CD4-positive, alpha-beta T cell treated with Interleukin-21 for 1 hour (primary cell): ENCODE measurements at places on chromosomes 4 and X.

DNA sequence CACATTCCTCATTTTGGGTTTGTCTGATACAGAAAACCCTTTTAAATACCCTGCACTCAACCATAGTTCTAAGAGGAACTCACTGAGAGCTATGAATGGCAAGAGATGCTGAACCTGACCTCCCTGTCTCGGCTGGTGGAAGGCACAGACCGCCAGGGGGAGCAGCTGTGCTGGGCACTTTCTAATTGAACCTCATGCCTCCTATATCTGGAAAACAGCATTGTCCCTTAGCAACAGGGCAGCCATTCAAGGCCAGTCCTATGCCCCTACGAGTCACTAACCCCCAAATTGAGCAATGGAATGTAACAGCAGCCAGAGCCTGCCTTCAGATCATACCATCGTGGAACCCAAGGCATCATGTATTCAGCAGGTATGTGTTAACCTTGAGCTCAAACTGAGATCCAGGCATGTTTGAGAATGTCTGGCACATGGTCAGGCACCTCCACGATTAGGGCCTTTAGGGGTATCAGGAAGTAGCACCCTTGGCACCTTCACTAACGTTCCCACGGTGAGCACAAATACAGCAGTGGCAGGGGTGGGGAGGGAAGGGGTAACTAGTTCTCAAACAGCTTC is 5.1 kb downstream of the USP27X start:
- peak; percentile 56 for DNase-seq

GRCh38 chr4:109171070-109171469 is 131.4 kb downstream of the COL25A1 start:
- no peak for DNase-seq

- no peak for DNase-seq
Observed at GRCh38 chr4:5959211-5959982, 58.8 kb downstream of the C4orf50 start.

DNA sequence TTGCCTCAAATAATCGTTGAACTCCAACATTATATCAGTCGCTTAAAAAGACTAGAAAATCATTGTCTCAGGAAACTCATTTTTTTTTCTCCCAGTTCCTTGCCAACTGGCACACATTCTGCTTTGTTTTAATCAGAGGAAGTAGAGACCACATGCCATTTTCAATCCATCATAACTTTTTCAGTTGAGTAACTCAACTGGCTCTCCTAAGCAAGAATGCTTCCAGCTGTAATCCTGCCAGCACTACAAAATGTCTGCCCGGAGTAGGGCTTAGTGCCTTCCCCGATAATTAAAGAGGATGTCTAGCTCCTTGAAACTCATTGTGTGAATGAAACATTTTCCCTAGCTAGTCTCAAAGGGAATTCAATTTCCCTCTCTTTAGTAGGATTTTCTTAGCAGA is 33.0 kb downstream of the FREM3 start:
- DNase-seq: no peak

DNA sequence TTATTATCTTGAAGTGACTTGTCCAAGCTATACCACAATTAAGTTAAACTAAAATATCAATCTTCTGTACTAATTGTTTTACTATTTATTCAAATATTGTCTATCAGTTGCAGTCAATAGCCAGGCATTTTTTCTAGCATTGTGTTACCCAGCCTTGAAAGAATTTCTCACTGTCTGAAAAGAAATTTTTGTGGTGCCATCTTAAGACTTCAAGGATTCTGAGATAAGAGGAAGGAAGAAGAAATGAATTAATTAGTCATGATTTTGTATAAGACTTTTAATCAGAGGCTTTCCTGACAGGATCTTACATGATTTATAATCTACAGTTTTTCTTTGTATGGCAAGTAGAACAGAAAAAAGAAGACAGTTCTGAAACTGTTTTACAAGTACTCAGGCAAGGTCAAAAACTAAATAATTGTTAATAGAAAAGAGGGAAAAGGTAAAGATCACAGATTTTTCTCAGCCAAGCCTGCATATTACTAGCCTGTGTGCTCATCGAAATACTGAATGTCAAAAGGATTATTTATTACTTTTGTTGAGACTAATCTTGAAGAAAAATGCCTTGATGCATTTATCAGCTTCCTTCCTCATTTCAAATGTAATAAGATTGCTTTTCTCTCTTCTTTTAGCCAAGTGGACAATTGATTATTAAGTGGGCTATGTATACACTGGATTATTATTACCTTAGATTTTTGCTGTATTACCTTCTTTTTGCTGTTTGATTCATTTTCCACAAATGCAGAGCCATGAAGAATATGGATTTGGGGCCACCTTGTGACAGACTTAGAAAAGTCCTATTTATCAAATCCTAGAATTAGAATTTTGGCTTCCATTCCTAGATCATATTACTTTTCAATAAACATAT is 53.8 kb downstream of the CXCL1 start:
- DNase-seq: no peak

DNA sequence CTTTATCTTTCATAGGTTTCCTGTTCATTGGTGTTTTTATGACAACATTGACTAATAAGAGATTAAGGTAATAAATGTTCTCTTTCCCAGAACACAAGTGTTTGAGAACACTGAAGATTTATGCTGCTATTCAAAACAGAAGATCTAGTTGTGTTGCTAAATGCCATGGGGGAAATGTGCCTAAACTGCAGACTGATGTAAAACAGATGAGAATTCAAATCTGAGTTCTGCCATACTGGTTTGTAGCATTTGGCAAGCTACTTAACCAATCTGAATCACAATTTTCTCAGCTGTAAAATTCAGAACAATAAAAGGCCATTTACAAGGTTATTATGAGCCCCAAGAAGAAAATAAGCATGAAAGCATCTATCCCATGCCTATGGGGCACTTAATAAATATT is 2.3 kb downstream of the SLC10A6 start:
- DNase-seq: no peak

DNA sequence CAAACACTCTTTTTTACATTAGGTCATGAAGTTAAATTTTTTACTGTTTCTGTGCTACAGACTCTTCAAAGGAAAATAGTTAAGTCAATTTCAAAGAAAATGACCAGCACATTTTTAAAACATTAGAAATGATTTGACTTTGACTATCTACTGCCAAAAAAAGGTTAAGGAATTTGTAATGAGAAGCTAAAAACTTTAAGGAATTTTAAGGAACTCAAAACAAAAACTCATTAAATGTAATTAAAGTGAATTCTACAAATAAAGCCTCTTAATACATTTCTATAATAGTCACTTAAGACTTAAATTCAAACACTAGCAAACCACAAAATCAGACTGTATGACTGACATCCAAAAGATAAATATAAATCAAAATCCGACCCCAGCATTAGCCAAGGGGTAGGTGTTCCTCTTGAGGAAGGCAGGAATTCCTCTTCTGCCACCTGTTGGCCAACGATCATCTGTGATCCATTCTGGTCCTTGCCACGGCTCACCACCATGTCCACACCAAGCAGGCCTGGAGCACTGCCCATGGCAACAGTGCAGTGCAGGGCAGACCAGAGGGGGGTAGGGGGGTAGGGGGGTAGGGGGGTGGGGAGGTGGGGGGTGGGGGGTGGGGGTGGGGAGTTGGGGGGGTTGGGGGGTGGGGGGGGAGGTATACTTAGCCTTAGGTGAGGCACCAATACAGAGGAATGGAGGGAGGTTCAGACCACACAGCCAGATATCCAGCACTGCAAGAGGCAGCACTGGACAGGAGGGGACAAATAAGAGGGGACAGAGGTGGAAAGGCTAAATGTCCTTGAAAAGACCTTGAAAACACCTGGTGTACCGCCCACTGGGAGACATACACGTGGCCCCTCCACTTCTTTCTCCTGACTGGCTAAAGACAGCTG is 287.4 kb downstream of the CHIC1 start:
- DNase-seq: no peak

DNA sequence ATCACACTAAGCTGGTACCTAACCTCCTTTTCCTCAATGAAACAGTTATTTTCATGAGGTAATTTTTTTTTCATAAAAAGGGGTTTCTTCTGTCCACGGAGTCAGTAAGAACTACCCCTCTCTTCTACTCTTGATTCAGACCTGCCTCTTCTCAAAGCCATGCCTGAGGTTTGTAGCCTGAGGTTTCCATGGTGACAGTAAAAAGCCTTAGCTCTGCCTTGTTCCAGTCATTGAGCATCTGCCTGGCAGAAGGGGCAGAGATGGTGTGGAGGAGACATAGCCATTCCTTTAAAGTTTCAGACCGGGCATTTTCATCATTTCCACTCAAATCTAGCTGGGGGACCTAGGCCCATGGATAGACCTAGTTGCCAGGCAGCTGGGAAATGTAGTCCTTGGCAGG is 135.5 kb downstream of the REPS2 start:
- DNase-seq: no peak

DNA sequence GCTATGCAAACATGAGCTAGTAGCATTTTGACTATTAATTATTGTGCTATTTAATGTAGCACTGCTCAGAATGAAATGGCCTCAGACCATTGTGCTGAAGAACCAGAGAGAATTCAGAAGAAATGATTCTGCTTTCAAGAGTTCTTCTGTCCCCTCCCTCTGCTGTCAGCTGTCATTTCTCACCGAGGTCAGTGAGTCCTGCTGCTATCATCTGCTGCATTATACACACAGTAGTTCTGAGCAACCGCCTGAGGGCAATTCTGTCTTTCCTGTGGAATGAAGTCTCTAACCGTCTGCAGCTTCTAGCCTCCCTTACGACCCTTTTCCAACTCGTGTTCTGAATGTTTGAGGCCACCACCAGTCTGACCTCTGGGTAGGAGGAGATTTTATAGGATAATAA is 249.4 kb downstream of the HNRNPD start:
- no peak for DNase-seq

DNA sequence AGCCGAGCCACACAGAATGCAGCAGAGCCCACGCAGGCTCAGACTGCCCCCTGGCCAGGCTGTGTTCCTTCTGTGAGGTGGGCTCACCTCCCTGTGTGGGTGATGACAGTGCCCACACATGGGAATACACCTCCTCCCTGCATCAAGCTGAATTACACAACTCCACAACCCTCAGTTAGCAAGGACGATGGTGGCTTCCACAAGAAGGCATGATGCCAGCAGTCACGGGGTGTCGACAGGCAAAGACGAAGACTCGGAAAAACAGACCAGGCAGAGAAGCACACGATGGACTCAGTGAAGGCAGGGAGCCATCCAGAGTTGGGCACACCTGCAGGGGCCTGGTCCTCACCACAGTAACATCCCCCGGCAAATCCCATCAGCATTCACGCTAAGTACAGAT is 12.1 kb downstream of the LETM1 start:
- no peak for DNase-seq

DNA sequence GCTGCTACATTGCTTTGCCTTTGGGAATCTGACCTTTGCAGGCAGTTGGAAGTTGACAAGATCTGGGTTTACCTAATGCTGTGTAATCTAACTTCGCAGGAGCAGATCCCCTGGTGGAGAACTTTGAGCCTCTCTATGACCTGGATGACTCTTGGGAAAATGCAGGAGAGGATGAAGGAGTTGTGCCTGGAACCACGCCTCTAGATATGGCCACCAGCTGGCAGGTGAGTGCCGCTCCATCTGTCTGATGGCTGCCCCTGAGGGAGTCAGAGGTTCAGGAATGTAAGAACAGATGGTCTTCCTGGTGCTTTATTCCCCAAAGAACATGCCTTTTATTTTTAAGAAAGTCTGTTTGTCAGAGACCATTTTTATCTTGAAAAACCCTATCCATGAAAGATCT is 109.3 kb downstream of the NFKB1 start:
- DNase-seq: no peak

DNA sequence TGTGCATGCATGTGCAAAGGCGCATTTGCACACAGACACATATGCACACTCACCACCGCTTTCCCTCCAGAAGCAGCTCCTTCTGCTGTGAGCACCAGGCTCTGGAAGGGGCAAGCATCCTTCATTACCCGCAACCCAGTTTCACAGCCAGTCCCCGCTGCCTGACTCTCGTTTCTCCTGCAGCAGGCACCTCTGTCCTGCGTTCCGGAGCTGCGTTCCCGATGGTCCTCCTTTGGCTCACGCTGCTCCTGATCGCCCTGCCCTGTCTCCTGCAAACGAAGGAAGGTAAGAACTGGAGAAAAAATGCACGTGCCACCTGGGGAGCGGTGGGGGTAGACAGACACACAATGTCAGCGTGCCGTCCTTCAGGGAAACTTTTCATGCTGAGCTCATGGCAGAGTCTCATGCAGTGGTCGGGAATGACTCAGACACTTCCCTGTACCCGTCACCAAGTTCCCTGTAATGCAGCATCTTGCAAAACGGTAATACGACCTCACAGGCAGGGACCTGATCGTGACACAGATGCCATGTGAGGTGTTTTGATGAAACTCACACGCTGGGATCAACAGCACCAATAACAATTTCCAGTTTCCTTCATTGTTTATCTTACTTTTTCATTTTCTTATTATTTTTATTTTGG is 5.1 kb downstream of the IL3RA start:
- DNase-seq: no peak

DNA sequence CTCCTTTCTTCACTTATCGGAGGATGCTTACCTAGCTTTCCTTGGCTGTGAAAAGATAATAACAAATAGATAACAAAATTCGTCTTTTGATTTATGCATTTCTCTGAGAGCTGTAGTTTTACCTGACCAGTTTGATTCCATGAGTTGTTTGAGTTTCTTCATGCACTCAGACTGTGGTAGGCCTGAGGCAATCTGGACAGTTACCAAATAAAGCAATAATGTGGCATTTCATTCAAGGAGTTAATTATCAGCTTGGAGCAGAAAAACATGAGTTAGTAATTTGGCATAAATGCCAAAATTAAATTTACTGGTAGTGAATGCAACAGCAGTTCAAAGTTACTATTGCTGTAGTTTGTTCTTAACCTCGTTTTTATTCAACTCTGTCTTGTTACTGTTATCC is 53.5 kb downstream of the FABP2 start:
- DNase-seq: no peak

DNA sequence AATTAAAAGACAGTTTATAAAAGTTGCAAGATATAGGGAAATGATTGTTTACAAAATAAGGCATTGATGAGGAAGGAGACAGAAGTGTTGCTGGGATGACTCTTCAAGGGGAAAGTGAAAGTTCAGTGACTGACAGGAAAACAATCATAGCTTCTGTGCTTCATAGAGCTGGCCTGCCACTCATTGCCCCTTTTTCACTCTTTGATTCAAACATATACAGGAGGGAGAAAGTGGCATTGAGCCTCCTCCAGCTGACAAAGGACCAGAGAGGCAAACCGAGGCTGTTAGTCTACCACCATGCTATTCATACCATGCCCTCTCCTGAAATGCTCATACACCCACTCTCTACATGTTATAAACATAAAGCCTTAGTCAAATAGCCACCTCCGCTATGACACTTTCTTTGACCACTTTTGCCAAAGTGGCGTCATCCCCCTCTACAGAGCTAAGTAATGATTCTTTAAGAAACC is 79.2 kb upstream of the ATOH1 start:
- no peak for DNase-seq

- DNase-seq: no peak
Observed at GRCh38 chr4:154709550-154709949, 34.2 kb upstream of the LRAT start.

- DNase-seq: peak; percentile 58
Observed at GRCh38 chrX:15749642-15750610, 11.9 kb downstream of the CA5B start.

- no peak for DNase-seq
Observed at GRCh38 chr4:35912174-35912573, 332.1 kb downstream of the ARAP2 start.

GRCh38 chrX:118423558-118423957 is 72.1 kb upstream of the DOCK11 start:
- DNase-seq: no peak

GRCh38 chrX:111041018-111041462 is 55.0 kb upstream of the PAK3 start:
- DNase-seq: peak; percentile 51
